Kidney glomerular epithelial cell (primary cell): ENCODE measurements at places on chromosomes 1 and 21.

DNA sequence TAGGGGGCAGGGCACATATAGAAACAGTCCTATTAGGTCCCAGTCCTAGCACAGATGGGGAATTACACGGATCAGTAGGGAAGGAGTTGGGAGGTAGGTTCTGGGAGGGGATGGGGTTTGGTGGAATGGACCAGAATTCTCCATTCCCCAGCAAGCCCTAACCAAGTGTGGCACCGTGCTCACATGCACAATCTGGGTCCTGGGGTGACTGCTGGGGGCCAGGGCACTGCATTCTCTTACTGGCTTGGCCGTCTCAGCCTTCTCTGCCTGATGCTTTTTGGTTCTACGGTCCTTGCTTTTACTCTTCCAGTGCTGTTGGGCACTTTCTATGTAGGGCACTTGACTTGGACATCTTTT is 53.9 kb downstream of the NENF start:
- DNase-seq = no peak

DNA sequence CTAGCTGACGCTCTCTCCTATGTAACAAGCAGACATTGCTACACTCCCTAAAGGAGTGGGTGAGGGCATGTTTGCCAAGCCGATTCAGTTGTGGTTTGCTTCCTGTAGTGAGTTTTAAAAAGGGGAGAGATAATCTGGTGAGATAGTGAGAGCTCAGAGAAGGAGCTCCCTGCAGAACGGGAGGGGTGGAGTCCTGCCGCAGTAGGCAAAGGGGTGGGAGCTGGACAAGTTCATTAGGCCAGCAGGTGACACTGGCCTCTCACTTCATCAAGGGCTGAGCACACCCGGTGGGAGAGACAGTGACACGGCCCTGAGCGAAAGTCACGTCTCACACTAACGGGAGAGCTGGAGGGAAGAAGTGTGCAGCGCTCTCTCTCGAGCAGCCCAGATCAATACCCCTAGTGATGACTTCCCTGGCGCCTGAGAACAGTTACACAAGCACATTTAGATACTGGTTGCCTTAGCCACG is 144.0 kb upstream of the CD34 start:
- DNase-seq = no peak

DNA sequence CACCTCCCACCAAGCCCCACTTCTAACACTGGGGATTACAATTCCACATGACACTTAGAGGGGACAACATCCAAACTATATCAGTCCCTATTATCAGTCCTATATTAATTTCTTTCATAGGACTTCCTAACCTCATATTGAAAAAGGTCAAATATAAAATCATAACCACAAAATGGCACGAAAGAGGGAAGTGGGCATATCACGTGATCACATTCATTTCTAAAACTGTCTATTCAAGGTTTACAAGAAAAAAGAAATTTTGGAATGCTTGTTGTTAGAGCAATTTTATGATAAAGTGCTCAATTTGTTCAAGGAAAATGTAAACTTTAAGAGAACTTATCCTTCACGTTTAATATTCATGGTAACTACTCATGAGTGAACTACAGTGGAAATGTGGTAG is 13.2 kb upstream of the CDC7 start:
- no peak for DNase-seq

DNA sequence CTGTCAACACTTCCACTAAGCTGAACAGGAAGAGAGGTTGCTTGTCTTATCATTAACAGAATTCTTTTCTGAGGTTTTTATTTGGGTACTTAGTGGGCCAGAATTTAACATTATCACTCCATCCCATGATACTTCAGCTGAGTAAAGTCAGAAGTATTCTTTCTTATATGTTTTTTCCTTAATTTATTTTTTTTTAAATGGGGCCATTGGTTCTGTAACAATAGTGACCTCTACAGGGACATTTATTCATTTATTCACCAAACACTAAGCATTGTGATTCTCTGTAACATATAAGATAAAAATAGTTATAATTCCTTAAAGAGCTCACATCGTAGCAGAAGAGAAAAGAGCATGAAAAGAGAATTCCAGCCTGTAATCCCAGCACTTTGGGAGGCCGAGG is 9.8 kb downstream of the GREM2 start:
- no peak for DNase-seq

GRCh38 chr1:69994241-69994640 is 211.1 kb downstream of the LRRC40 start:
- no peak for DNase-seq

DNA sequence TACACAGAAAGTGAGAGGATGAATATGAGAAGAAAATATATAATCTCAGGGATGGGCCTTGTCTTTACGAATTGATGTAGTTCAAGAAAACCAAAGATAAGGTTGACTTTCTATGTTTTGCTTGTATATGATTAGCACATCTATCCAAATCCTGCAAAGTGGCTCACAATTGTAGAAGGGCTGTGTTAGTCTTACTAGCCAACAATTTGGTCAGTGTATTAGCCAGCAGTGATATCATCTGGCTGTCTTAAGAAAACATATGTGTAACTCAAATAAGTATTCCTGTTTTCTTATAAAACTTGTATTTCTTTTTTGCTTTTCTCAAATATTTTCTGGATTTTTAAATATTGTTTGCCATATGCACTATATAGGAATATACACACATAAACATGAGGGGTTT is 5.5 kb downstream of the SDCCAG8 start:
- DNase-seq = no peak

- DNase-seq = no peak
Observed at GRCh38 chr21:33687634-33688033, 45.3 kb downstream of the ITSN1 start.
